Suppressor macrophage (primary cell): ENCODE measurements at places on chromosomes 2 and 18.

GRCh38 chr18:47968006-47968676, 37.7 kb upstream of the SMAD2 start:
- DNase-seq: no peak

- no peak for DNase-seq
Observed at GRCh38 chr2:178976351-178976750, 73.6 kb downstream of the CCDC141 start.

GRCh38 chr2:127220768-127221527, 849 bp upstream of the CYP27C1 start:
- peak; percentile 12 for DNase-seq

DNA sequence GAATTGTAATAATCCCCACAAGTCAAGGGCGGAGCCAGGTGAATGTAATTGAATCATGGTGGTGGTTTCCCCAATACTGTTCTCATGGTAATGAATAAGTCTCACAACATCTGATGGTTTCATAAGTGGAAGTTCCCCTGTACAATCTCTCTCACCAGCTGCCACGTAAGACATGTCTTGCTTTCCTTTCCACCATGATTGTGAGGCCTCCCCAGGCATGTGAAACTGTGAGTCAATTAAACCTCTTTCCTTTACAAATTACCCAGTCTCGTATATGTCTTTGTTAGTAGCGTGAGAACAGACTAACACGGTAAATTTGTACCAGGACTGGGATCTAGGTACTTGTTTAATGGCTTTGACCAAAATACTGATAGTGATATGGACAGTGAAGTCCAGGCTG, 744.3 kb upstream of the REG3G start:
- no peak for DNase-seq

GRCh38 chr2:18514526-18515461, 45.7 kb downstream of the RDH14 start:
- no peak for DNase-seq

DNA sequence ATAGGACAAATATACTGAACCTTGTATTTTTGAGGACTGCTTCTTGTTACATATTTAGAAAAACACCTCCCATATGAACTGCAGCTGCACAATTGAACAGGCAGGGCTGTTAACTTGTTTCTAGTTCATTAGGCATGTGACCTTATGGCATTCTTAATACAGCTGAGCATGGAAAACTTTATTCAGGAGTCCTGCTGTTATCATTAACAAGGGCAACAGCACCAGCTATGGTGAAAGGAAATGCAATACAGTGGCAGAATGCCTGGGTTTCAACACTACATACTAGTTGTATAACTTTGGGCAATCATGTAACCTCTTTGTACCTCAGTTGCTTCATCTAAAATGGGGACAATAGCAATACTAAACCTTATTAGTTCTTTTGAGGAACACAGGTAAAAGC, 71.8 kb downstream of the GDF7 start:
- DNase-seq: no peak

GRCh38 chr2:145599756-145600155, 1079.8 kb upstream of the ZEB2 start:
- DNase-seq: no peak

- no peak for DNase-seq
Observed at GRCh38 chr18:50472941-50473340, 86.9 kb upstream of the MAPK4 start.

- no peak for DNase-seq
Observed at GRCh38 chr2:240745456-240745855, 53.8 kb downstream of the AQP12A start.

GRCh38 chr2:104638859-104639202, 215.1 kb upstream of the POU3F3 start:
- DNase-seq: no peak

DNA sequence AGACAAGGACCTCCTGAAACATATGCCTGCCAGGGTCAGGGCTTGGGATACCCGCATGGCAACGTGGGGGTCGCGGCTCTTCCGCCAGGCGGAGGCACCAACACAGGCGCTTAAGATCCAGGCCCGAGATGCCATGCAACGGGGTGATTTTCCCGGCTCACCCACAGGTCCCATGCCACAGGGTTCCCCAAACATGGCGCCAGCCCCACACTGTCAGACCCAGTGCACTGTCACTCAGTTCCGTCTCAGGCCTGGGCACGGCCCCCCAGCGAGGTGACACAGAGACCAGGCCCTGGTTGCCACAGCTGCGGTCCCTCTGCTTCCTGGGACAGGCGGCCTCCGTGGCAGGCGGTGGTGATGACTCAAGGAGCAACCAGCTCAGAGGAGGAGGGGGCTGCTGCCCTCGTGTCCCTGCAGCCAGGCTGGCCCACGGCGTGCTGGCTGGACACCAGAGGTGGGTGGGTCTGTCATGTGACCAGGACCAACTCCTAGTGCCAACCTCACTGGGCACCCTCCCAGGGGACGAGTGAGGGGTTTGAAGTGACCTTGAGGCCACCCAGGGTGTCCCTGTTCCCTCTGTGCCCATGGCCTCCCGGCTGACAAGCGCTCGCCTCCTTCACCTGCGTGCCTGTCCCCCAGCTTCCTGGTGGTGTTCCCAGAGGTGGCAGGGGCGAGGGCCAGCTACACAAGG, 4.9 kb downstream of the PDCD1 start:
- DNase-seq: peak; percentile 80

- DNase-seq: no peak
Observed at GRCh38 chr2:26164231-26164630, 8.7 kb upstream of the GAREM2 start.

DNA sequence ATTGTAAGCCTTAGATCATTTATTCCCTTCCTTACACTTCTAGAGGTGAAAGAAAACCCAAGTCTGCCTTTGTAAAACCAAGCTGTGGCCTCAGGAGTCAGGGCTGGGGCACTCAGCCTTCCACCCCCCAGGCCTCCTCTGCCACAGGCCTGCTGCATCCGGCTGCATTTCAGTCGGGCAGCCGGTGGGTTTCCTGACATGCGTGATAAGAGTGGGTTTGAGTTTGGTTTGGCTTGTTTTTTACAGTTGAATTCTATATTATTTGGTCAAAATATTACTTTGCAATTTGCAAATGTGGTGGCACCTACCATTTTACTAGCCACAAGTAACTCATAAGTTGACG, 42.4 kb downstream of the ADI1 start:
- no peak for DNase-seq

GRCh38 chr2:216525972-216526371, 27.3 kb downstream of the RPL37A start:
- DNase-seq: no peak

GRCh38 chr2:238698451-238699306, 149.2 kb upstream of the TWIST2 start:
- no peak for DNase-seq

DNA sequence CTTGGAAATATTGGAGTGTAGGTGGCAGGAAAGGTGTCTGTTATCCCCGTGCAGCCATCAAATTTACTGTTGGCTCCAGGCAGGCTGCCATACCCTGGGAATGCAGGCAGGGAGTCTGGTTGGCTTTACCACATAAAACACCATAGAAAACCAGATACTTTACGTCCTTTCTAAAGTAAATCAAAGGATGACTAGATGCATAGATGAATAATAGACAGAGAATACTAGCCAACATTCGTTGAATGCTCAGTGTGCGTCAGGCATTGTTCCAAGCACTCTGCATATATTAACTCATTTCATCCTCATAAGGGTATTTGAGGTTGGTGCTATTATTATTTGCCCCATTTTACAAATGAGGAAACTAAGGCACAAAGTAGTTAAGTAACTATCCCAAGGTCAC, 65.2 kb downstream of the VSNL1 start:
- no peak for DNase-seq
